Dermis blood vessel endothelial cell (primary cell): ENCODE measurements at places on chromosomes 13 and 19. TPM values are rescaled to one million over a fixed set of nuclear protein-coding genes. Genes with fewer than 3 reads are reported as not detected.

Gene CLEC17A
- total RNA-seq, result not detected in 2 replicates

Gene RPL21
- total RNA-seq, result 435 and 648 TPM in 2 replicates

Gene TRPC4
- 0.05 and 0.17 TPM in 2 replicates for total RNA-seq

Gene PRODH2
- not detected in 2 replicates for total RNA-seq

Gene ZNF780A
- total RNA-seq, result 10.7 and 17.5 TPM in 2 replicates

Gene NAPSA
- not detected in 2 replicates for total RNA-seq

Gene KCNC3
- total RNA-seq, result 0.51 TPM in 2 replicates

Gene CCNA1
- 0.17 and 1.5 TPM in 2 replicates for total RNA-seq

Gene S1PR2
- total RNA-seq, result 0.70 and 0.85 TPM in 2 replicates

Gene ZNF91
- total RNA-seq, result 13.4 and 17.4 TPM in 2 replicates

Gene CEACAM7
- 0.17 TPM in 1 of 2 replicates, not detected in the other for total RNA-seq

Gene SPTBN4
- 0.05 and 0.17 TPM in 2 replicates for total RNA-seq

Gene C19orf85
- not detected in 2 replicates for total RNA-seq

Gene TUBA3C
- total RNA-seq, result not detected in 2 replicates

Gene NECTIN2
- total RNA-seq, result 154 and 187 TPM in 2 replicates

Gene CD209
- under 0.01 TPM in 1 of 2 replicates, not detected in the other for total RNA-seq

Gene PLK5
- not detected in 2 replicates for total RNA-seq

Gene GIPC3
- total RNA-seq, result 1.1 and 1.2 TPM in 2 replicates

Gene OR7D2
- under 0.01 TPM in 1 of 2 replicates, not detected in the other for total RNA-seq

Gene KISS1R
- total RNA-seq, result not detected in 2 replicates

Gene TEAD2
- 74.7 and 101 TPM in 2 replicates for total RNA-seq

Gene CDX2
- not detected in 2 replicates for total RNA-seq

Gene CGB8
- not detected in 2 replicates for total RNA-seq

Gene RNF17
- total RNA-seq, result 0.09 TPM in 1 of 2 replicates, not detected in the other

Gene XAB2
- 25.2 and 52.9 TPM in 2 replicates for total RNA-seq

Gene NHLRC3
- 9.8 and 13.4 TPM in 2 replicates for total RNA-seq

Gene LILRB1
- total RNA-seq, result not detected in 2 replicates

Gene ZNF708
- 9.7 and 9.9 TPM in 2 replicates for total RNA-seq

Gene IFNL1
- not detected in 2 replicates for total RNA-seq
